Activated naive CD8-positive, alpha-beta T cell treated with anti-CD3 and anti-CD28 coated beads for 36 hours (primary cell): ENCODE measurements at places on chromosomes 7 and 10. TPM values are rescaled to one million over a fixed set of nuclear protein-coding genes. Genes with fewer than 3 reads are reported as not detected.

DNA sequence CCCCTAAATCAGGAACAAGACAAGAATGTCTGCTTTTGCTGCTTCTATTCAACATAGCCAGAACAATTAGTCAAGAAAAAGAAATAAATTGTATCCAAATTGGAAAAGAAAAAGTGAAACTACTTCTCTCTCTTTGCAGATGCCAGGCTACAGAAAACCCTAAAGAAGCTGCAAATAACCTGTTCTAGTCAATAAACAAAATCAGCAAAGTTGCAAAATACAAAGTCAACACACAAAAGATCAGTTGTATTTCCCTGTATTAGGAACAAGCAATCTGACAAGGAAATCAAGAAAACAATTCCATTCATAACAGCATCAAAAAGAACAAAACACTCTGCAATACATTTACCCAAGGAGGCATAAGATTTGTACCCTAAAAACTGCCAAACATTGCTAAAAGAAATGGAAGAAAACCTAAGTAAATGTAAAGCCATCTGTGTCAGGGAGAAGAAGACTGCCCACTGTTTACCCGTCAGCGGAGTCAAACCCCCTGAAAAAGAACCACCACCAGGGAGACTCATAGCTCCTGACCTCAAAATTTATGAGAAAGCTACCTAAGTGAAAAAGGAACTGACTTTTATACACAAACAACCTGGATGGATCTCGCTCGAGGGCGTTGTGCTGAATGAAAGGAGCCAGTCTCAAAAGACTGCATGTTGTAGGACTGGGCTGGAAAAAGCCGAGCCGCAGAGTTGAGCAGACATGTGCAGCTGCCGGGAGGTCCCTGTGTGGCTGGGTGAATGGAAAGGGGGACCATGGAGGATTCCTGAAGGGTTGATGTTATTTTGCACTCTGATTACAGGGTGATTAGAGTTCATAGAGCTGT is 263.1 kb downstream of the MAD1L1 start:
- no peaks in the 10 kb centered on the region for H3K27me3 ChIP-seq
- no peak for DNase-seq
- peaks cover 26% of the 10 kb centered on the region for H3K36me3 ChIP-seq
- H3K4me1 ChIP-seq: peaks cover 18% of the 10 kb centered on the region
- no peak overlapping the region for H3K4me3 ChIP-seq

DNA sequence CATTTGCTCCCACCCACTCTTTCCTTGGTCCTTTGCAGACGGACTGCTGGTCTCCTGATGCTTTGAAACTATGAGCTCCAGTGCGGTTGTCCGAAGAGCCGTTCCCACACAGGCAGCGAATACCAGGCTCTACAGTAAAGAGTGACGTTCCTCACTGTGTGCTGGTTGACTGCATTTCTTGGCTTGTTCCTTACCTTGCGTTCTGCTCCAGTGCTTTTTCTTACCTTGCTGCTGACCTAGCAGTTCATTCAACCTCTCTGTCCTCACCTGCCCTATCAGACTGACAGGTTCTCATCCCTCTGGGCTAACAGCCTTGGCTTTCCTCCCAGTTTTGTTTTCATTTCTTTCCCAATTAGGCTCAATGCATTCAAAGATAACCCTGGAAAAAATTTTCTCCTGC is 214.8 kb downstream of the TMEM178B start:
- peaks cover 9% of the 10 kb centered on the region for H3K27me3 ChIP-seq
- H3K4me3 ChIP-seq: no peak overlapping the region
- H3K27ac ChIP-seq: no peak overlapping the region
- H3K36me3 ChIP-seq: no peaks in the 10 kb centered on the region
- no peak for DNase-seq

DNA sequence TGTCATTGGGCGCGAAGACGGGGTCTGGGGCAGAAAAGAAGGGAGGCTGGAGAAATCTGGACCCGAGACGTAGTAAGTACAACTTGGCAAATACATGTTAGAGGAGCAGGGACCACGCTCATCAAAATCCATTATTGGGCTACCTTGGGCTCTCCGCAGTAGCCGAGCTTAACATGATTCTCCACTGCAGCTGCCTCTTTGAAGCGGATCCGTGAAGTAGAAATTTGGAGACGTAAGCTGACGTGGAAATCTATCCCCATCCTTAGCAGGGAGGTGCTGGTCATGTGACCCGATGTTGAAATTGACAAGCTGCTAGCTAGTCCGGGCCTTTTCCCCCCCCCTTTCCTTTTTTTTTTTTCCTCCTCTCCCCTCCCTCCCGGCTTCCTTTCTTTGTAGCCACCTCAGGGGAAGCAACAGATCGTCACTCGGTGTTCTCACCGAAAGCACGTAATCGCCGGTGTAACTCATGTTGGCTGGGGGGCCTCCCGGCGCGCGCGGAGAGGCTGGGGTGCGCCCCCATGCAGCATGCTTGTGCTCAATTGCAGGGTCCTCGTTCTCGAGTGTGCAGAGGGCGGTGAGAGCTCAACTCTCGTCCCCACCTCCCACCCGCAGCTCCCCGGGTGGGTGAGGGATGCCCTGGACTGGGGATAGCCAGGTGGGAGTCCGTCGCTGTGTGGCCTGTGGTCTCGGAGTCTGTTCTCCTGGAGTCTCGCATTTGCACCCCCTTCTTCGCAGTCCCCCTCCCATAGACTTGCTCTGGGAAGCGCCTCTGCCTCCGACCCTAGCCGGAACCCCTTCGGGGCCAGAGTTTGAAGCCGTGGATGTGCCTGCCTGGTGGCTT is at the start of gene HOXA11:
HOXA11 (minus strand) TSS at position 220 of the 841 bp plus-strand sequence; CDS start at position 132, 88 bp downstream.
- no peak for DNase-seq
- peaks cover 93% of the 10 kb centered on the region for H3K27me3 ChIP-seq
- peak within 1 kb of the TSS; percentile 70 for H3K4me3 ChIP-seq
- peak within 1 kb of the TSS; percentile 34 for H3K27ac ChIP-seq
- H3K36me3 ChIP-seq: no peaks in the 10 kb centered on the region
- H3K4me1 ChIP-seq: peaks cover 31% of the 10 kb centered on the region

DNA sequence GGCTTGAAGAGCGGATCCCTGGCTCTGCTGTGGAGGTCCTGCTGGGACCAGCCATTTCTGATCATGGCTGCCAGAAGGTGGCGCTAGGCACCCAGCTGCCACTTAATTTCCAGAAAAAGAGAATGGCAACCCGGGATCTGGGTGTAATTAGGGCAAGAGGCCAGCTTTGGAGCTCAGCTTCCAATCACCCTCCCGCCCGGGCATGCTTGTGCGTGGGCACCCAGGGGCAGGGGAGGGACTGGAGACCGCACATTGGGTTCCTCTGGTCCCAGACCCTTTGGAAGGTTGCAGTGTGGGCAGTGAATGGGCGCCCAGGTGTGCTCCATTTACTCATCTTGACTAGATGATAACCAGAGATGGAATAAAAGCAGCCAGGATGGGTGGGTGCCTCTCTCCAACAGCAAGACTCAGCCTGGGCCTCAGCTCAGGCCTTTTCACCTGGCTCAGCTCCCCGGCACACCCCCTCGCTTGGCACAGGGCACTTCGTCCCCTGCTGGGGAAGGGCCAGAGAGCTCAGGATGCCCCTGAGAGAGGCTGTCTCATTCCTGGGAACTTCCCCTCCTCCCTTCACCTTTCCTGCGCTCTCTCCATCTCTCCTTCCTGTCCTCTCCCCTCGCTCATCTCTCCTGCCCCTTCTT is 14.7 kb downstream of the FAM241B start:
- H3K27me3 ChIP-seq: no peaks in the 10 kb centered on the region
- H3K27ac ChIP-seq: no peak overlapping the region
- H3K4me3 ChIP-seq: no peak overlapping the region
- no peaks in the 10 kb centered on the region for H3K4me1 ChIP-seq

GRCh38 chr7:98360221-98361130 is 40.4 kb downstream of the BAIAP2L1 start:
- no peak for DNase-seq
- H3K36me3 ChIP-seq: no peaks in the 10 kb centered on the region
- no peak overlapping the region for H3K27ac ChIP-seq
- H3K27me3 ChIP-seq: no peaks in the 10 kb centered on the region
- no peaks in the 10 kb centered on the region for H3K4me1 ChIP-seq
- no peak overlapping the region for H3K4me3 ChIP-seq

The GJD4 gene
- total RNA-seq: not detected

The SLC13A1 gene
- not detected for total RNA-seq
